ENCODE measurements at places on chromosomes 6 and 20.

DNA sequence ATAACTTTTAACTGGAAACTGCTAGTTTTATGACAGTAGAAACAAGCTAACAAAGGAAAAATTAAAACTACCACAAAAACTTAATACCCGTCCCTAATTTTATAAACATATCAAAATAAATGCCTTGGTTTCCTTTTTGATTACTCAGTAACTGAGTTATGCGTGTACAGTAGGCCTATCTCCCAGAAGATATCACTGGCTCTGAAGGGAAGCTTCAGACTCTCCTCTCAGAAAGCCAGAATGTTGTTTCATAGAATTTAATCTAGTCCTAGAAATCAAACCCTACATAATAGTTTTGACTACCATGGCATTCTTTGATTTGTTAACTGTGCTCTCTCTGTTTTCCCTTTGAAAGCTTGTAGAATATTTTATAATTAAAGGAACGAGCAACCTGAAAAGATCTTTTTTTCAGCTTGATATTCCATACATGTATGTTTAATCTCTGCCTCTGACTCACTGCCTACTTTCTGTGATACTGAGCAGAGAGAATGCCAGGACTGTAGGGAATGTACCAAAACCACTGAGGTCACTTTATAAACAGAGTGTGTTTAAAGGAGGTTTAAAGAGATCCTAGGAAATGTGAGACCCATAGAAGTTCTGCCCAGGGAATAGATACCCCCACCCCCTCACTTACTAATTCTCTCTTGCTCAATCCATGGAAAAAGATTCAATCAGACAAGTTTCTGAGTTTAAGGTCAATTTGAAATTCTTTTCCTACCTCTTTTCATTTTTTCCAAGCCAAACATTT is 311.5 kb downstream of the HDGFL1 start:
- DNase-seq, result peak; percentile 94

- peak; percentile 40 for DNase-seq
These were observed 16.4 kb upstream of the CYP24A1 start for GRCh38 chr20:54190217-54190616.

- no peak for DNase-seq
These were observed 817 bp upstream of the SLCO4A1 start for GRCh38 chr20:62641321-62642050.

DNA sequence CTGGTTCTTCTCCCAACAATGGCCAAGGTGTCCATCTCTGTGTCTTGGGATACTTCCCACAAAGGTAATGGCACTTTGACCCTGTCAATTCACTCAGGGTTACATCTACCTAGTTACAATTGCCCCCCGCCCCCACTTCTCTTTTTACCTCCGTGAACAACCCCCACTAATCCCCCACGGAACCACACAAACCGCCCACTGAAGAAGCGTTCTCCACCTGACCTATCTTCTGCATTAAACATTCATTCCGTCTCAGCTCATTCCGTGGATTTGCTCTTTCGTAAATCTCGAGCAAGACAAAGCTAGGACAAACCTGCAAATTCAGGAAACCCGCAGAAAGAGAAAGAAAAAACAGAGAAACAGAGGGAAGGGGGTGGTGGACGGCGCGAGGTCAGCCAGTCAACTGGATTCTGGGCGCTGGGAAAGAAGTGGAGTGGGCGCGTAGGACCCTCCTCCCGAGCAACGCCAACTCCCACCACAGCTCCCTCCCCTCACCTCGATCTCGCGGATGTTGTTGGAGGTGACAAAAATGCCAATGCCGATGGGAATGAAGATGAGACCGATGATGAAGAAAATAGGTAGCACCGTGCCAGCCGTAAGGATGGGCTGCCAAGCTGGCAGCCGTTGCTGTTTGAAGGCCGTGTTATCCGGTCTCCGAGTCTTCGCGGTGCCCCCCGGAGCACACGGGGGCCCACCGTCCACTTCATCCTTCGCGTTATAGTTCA is 523 bp downstream of the TMEM30A start:
- DNase-seq, result no peak

GRCh38 chr20:44909872-44910689 is at the start of gene PABPC1L:
Gene PABPC1L (plus strand): TSS chr20:44910060. CDS start chr20:44910144, 84 bp downstream.
- DNase-seq, result peak; percentile 52

GRCh38 chr6:90538278-90539046 is 48.4 kb downstream of the MAP3K7 start:
- DNase-seq, result no peak

DNA sequence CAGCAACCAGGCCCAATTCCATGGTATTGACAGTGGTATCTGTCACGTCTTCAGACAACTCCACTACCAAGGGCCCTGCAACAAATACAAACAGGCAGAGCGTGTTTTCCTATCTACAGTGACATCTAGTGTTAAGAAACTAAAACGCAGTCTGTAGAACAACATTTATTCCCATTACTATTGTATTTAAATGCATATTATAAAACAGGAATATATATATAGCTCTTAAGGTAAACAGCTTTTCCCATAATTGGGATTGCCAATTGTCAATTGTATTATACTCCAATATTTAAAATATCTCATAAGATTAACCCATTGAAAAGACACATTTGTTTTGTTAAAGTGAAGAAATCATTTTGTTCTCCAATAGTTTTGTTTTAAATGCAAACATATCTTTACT is 97.2 kb downstream of the KIF16B start:
- DNase-seq, result peak; percentile 70

- no peak for DNase-seq
These were observed 201.5 kb downstream of the PKHD1 start for GRCh38 chr6:51885957-51886356.

GRCh38 chr6:14132244-14132920 is 14.8 kb downstream of the CD83 start:
- DNase-seq, result no peak

GRCh38 chr20:1813101-1813529 is 82.1 kb upstream of the SIRPA start:
- peak; percentile 93 for DNase-seq

DNA sequence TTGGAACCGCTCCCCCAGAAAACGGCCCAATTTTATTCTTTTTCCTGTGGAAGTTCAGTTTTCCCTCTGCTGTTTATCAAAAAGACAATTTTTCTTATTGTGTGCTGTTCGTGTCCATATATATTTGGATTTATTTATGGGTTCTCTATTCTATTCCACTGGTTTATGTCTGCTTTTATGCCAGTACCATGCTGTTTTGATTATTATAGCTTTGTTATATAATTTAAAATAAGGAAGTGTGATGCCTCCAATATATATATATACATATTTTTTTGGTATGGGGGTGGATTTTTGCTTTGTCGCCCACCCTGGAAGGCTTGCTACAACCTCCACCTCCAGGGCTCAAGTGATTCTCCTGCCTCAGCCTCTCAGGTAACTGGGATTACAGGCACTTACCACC is 103.3 kb downstream of the TFAP2B start:
- no peak for DNase-seq

GRCh38 chr6:149723771-149724417 is 6.0 kb upstream of the LATS1 start:
- DNase-seq, result peak; percentile 90

- DNase-seq, result no peak
These were observed 800 bp upstream of the GRIK2 start for GRCh38 chr6:101392586-101393230.

DNA sequence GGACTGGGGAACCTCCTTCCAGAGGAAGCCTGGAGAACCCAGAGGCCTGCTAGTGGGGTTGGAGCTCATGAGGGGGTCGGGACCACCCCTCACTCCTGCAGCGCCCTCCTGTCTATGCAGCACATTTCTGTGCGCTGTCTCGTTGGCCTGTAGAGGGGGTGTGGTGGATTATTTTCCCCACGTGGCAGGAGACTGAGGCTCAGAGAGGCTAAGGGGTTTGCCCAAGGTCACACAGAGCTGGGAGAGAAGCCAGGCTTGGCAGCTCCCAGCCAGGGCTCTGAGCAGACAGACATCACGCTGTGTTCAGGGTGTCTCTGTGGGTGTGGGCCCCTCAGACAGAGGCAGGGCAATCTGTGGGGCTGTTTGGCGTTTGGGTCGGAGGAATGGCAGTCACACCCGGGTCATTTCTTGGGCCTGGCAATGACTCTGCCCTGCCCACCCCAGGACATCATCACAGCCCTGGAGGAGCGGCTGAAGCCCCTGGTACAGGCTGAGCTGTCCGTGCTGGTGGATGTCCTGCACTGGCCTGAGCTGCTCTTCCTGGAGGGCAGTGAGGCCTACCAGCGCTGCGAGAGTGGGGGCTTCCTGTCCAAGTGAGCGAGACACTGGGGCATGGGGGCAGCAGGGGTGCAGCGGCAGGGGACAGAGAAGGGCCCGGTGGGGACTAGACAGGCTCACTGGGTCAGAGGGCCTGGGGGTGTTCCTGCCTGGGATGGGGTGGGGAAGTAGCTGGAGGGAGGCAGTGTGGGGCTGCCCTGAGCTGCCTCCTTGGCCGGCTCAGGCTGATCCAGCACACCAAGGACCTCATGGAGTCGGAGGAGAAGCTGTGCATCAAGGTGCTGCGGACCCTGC is 27.7 kb downstream of the UQCC2 start:
- DNase-seq, result no peak

- no peak for DNase-seq
These were observed 22.2 kb downstream of the PCMTD2 start for GRCh38 chr20:64277571-64278316.

GRCh38 chr6:10174056-10174455 is 240.8 kb downstream of the TFAP2A start:
- DNase-seq, result no peak

DNA sequence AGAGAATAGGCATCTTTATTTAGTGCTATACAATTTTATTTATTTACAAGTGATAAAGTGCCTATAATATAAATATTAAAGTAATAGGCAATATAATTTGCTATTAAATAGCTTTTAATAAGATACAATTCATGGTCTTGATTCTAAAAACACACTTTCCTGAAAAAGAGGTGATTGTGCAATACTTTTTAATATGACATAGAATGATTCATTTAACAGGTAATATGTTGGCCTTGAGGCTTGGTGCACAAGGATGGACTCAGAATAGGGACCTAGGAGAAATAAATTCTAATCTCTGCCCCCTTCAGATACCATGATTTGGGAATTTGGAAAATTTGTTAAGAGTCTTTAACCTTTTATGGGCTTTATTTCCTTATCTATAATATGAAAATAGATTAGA is 149.9 kb upstream of the FUT9 start:
- DNase-seq, result no peak

GRCh38 chr20:20367575-20368417 is at the start of gene INSM1:
Gene INSM1 (plus strand): TSS chr20:20368104. CDS start chr20:20368268, 164 bp downstream.
- DNase-seq, result no peak

GRCh38 chr6:147738099-147738498 is 229.6 kb downstream of the SAMD5 start:
- DNase-seq, result no peak

DNA sequence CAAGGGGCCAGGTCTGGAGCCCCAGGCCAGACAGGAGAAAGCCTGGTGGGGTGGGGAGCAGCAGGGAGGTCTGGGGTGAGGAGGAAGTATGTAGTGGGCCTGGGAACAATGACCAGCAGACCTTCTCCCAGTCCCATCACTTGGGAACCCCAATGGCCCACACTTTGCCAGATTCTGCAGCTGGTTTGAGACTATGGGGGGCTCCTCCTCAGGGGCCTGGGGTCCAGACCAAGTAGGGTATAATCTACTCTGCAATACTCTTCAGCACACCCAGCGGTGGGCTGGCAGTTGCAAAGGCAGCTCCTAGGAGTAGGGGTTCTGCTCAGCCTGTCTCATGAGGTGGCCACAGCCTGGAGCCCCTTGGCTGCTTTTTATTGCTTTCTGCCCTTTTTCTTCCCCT is 52.8 kb downstream of the NPEPL1 start:
- DNase-seq, result no peak

- DNase-seq, result no peak
These were observed 52.1 kb downstream of the TRAF3IP2 start for GRCh38 chr6:111553580-111553979.

DNA sequence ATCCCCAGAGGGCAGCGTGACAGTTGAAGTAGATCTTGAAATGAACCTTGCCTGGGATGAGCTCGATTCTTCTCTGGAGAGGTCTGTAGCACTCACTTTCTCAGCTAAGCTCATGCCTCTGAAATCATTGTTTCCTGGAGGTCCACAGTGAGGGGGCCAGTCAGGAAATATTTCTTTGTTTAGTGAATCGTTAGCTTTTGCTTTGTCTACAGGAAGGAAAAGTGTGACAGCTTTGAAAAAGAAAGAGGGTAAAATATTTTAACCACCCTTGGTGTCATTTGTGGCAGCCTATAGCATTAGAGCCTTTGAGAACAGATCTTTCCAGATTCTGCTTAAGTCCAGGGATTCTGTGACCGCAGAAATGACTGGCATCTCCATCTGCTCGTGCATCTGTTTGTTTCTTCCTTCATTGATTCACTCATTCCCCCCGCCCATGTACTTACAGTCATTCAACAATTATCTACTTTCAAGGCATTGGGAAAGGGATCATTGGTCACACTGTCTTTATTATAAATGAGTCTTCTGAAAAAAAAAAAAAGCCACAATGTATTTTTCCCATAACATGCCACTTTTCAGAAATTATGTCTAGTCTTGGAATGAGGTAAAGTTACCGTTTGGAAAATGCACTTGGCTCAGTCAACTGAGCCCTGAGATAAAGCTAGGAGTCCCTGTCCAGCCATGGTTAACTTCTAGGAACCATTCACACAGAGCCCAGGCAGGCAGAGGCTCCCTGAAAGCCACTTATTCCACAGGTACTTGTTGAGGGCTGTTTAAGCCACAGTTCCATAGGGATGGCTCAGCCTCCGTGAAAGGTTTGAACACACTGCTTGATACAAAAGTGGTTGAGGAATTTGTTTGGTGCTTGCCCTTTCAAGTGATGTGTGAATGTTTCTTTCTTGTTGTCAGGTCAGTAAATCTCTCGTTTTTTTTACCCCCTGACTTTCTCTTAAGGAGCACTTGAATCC is 86.0 kb downstream of the TIAM2 start:
- peak; percentile 35 for DNase-seq

DNA sequence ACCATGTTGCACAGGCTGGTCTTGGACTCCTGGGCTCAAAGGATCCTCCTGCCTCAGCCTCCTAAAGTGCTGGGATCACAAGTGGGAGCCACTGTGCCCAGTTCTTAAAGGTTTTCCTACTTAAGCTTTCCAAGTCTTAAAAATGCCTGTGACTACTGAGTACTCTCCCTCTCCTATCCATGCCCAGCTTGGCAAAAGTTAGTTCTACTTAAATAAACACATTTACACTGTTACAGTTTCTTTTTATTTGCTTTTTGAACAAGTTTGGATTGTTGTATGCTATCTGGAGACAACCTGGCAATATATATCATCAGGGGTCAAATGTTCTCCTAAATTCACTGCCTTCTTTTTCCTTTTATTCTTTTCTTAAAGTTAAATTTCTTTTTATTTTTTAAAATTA is 61.0 kb upstream of the GCM1 start:
- no peak for DNase-seq

All from fibroblast of mammary gland (primary cell).